ENCODE measurements at places on chromosomes 12 and 14. TPM values are rescaled to one million over a fixed set of nuclear protein-coding genes. Genes with fewer than 3 reads are reported as not detected.

- peaks cover 40% of the 10 kb centered on the region for H3K36me3 ChIP-seq
- H3K4me1 ChIP-seq = no peaks in the 10 kb centered on the region
- H3K27ac ChIP-seq = no peak within 1 kb of the TSS
- H3K4me3 ChIP-seq = no peak within 1 kb of the TSS
These were observed at the start of gene SMIM41 for GRCh38 chr12:52079576-52080402. Gene SMIM41 (plus strand): TSS chr12:52079704. CDS start chr12:52079780, 76 bp downstream.

DNA sequence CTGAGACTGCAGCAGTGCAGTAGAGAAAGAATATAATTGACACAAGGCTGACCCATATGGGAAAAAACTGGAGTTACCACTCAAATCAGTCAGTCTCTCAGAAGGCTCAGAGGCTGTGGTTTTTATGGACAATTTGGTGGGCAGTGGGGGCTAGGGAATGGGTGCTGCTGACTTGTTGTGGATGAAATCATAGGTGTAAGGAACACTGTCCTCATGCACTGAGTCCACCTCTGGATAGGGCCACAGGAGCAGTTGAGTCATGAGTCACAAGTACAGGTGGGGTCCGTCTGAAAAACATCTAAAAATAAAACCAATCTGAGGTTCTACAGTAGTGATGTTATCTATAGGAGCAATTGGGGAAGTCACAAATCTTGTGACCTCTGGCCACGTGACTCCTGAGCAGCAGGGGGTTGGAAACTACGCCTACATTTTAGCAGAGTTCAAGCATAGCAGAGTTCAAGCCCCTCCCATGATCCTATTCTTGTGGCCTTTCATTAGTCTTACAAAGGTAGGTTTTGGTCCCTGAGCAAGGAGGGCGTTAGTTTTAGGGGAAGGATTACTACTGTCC, 18.1 kb upstream of the SGPP1 start:
- H3K4me3 ChIP-seq = no peak overlapping the region
- H3K27ac ChIP-seq = no peak overlapping the region
- no peaks in the 10 kb centered on the region for H3K27me3 ChIP-seq

GRCh38 chr12:132596016-132596415, 14.4 kb downstream of the LRCOL1 start:
- peaks cover 22% of the 10 kb centered on the region for H3K4me1 ChIP-seq
- no peak overlapping the region for H3K4me3 ChIP-seq
- H3K36me3 ChIP-seq = no peaks in the 10 kb centered on the region
- H3K27ac ChIP-seq = no peak overlapping the region
- no peak for DNase-seq

DNA sequence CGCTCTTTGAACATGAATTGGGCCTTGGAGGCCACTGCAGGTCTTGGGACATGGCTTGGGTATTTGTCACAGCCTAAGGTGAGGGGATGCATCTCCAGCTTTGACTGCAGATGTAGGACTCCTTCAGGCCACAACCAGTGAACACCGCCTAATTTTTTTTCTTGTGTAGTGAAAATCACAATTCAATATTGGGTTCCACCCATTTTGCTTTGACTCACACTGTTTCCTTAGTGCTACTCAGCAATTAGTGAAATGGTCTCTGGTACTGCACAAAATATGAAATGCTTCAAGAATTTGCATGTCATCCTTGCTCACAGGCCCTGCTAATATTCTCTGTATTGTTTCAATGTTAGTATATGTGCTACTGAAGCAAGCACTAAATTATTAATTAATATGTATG, 12.5 kb downstream of the TMEM253 start:
- H3K36me3 ChIP-seq = no peaks in the 10 kb centered on the region
- H3K27me3 ChIP-seq = no peaks in the 10 kb centered on the region
- H3K4me3 ChIP-seq = no peak overlapping the region
- H3K4me1 ChIP-seq = no peaks in the 10 kb centered on the region
- no peak for DNase-seq

The SVOP gene
- not detected for total RNA-seq
